ENCODE measurements at places on chromosomes 4 and X. TPM values are rescaled to one million over a fixed set of nuclear protein-coding genes. Genes with fewer than 3 reads are reported as not detected.

- no peak for DNase-seq
Observed at GRCh38 chr4:176856421-176856820, 63.7 kb upstream of the VEGFC start.

DNA sequence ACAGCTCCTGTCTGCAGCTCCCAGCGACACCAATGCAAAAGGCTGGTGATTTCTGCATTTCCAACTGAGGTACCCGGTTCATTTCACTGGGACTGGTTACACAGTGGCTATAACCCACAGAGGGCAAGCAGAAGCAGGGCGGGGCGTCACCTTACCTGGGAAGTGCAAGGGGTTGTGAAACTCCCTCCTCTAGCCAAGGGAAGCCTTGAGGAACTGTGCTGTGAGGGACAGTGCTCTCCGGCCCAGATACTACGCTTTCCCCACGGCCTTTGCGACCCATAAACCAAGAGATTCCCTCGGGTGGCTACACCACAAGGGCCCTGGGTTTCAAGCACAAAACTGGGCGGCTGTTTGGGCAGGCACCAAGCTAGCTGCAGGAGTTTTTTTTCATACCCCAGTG is 218.9 kb downstream of the PPP3CA start:
- DNase-seq: no peak

DNA sequence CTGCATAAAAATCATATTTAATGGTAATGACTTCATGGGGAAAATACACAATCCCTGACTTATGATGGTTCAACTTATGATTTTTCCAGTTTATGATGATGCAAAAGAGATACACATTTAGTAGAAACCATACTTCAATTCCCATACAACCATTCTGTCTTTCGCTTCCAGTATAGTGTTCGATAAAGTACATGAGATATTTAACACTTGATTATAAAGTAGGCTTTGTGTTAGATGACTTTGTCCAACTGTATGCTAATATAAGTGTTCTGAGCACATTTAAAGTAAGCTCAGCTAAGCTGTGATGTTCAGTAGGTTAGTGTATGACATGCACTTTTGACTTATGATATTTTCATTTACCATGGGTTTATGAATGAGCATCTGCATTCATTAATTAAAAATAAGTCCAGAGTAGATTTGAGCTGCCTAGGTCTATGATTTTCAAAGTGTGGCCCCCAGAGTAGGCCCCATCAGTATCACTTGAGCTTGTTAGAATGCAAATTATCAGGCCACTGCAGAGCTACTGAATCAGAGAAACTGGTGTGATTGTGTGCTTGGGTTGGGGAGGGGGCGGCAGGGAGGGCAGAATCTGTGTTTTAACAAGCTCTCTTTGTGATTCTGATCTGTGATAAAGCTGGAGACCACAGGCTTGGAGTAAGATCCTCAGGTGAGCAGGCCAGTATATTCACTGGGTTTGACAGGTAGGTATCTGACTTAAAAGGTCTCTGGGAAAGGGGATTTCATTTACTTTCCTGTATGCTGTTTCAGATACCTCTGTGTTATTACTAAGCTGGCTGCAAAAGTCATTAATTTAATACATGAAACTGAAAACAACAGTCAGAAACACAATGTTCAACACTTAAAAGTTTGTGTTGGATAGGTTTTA is 8.4 kb downstream of the ATP10D start:
- no peak for DNase-seq

- no peak for DNase-seq
Observed at GRCh38 chrX:115236560-115236959, 2.7 kb upstream of the LRCH2 start.

GRCh38 chr4:1365271-1366178 is 18.5 kb downstream of the UVSSA start:
- no peak for DNase-seq

DNA sequence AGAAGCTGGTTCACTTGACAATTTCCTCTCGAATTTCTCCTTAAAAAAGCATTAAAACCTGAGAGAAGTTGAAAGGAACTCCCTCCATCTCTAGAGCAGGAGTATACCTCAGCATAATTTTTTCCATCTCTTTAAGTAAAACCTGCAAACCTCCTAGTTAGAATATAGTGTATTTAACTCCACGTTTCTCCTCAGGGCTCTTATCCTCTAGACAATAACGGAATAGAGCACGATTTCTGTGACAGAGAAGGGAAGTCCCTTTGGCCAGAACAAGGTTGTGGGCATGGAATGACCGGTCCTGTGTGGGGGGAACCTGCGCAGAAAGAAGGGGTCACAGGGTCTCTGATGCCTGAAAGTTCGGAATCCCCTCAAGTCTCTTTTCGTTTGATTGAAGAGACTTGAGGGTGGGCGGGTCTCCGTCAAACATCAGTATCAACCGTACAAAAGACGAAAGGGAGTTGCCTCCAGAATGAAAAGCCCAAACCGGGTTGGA is 697 bp downstream of the ZNF280C start:
- DNase-seq: no peak

- no peak for DNase-seq
Observed at GRCh38 chrX:69142788-69143469, 22.3 kb downstream of the PJA1 start.

GRCh38 chr4:63049726-63050125 is 1359.5 kb downstream of the TECRL start:
- no peak for DNase-seq

- peak; percentile 94 for DNase-seq
Observed at GRCh38 chr4:76148142-76148865, at the start of gene NUP54. Gene NUP54, minus strand, starts transcription at chr4:76148397. Its CDS starts 23 bp downstream, at chr4:76148374.

DNA sequence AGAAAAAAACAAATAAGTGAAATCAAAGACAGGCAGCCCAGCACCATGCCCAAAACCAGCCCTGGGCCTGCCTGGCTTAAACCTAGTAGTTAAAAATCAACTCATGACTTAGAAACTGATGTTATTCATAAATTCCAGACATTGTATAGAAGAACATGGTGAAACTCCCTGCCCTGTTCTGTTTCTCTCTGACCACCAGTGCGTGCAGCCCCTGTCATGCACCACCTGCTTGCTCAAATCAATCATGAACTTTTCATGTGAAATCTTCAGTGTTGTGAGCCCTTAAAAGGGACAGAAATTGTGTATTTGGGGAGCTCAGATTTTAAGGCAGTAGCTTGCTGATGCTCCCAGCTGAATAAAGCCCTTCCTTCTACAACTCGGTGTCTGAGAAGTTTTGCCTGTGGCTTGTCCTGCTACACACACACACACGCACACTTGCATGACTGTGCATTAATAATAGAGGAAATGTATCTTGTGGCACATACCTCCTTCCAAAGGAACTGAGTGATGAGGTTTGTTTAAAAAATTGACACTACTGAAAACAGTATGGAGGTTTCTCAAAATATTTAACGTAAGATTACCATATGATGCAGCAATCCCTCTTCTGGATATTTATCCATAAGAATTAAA is 39.2 kb upstream of the UGT2B7 start:
- DNase-seq: no peak

GRCh38 chr4:124964852-124965496 is 252.4 kb upstream of the ANKRD50 start:
- no peak for DNase-seq

DNA sequence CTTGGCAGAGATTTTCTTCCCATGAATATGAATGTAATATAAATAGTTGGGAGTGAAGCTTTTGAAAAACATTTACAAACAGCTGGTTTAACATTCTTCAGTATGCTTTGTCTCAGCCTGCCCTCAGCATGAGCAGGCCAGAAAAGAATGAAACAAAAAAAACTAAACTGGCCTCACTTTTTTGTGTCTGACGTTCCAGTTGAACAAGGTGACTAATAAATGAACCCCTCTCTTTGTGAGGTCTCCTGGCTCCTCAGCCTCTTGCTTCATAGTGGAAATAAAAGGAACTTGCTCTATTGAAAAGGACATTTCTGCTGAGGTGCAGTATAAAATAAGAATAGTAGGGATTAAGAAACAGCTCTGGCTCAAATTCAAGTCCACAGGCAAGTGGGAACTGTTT is 9.4 kb downstream of the CHST7 start:
- DNase-seq: no peak

GRCh38 chr4:16162891-16163290 is 63.4 kb downstream of the TAPT1 start:
- no peak for DNase-seq

Gene SERTM2
- total RNA-seq: not detected

Gene PRDM5
- 5.1 TPM for total RNA-seq

Gene VCX3A
- not detected for total RNA-seq

Gene ATP1B4
- not detected for total RNA-seq

Gene MID1
- 48.8 TPM for total RNA-seq

Gene ATOH1
- not detected for total RNA-seq

Gene XPNPEP2
- total RNA-seq: not detected

Gene HTR2C
- total RNA-seq: not detected

Gene PIR
- 27.5 TPM for total RNA-seq

Gene MND1
- 29.9 TPM for total RNA-seq

Gene JADE3
- total RNA-seq: 14.3 TPM

Data from HCT116 (cell line).